Stimulated activated CD4-positive, alpha-beta T cell treated with anti-CD3 and anti-CD28 coated beads, Interleukin-12 subunit alpha, Interleukin-12 subunit beta, amount 100 ng/mL, for 24 hours (primary cell): ENCODE measurements at places on chromosomes 16 and 17.

DNA sequence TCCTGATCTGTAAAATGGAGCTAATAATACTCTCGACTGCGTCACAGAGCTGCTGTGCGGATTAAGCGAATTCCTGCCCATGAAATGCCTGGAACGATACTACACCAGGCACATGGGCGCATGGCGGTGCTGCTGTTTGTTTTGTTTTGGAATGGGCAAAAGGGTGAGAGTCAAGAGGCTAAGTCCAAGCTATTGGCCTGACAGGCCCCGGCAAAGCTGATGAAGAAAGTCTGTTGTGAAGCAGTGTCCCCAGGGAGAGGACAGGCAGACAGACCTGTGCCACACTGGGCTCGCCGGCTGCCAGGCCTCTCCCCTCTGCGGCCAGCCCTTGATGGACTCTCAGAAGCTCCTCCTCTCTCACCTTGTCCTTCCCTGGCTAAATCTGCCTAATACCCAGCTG lies 31.3 kb upstream of the RASD1 start:
- DNase-seq, result no peak

- no peak for DNase-seq
Observed at GRCh38 chr17:65018610-65019316, 37.8 kb downstream of the GNA13 start.

DNA sequence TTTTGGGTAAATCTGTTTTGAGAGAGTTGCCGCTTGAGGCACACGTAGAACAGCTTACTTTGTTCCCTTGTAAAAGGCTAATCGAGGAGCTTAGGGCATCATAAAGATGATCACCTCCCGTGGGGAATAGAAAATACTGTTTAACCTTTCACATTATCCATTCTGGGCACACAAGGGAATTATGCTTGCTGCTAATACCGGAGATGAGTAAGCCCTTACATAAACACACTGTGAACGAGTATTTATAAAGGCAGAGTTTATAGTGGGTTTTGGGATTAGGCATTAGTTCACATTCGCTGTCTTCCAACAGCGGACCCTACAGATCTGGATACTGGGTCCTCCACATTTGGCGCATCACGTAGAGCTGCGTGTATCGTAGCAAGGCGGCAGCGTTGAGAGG lies 51.2 kb upstream of the CNTNAP4 start:
- no peak for DNase-seq

DNA sequence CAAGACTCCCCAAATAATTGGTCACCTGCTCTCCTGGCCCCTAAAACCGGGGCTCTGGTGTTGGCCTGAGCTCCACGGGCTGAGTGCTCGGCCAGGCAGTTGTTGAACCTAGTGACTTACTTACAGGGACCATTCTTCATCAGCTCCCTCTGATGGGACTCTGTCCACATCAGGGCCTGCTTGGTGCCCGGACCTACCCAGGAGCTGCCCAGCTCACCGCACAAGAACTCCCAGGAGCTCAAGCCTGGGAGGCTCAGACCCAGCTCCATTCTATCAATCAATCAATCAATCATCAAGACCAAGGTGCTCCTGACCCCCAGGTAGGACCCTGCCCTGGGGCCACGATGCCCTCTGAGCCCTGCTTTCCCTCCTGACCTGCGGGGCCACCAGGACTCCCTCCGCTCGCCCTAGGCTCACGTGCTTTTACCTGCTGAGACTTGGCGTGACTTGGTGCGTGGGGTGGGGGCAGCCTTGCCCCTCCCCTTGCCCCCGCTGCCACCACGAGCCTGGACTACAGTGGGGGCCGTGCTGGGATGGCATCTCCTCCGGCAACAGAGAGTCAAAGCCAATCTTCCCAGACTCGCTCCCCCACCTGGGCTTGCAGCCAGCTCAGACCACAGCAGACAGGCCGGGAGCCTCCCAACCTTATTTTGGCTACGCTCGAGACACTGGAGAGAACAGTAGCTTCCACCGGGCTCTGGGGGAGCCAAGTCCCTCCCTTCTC lies 15.7 kb downstream of the IL34 start:
- no peak for DNase-seq

- DNase-seq, result no peak
Observed at GRCh38 chr16:58509256-58510096, 5.8 kb upstream of the SETD6 start.

DNA sequence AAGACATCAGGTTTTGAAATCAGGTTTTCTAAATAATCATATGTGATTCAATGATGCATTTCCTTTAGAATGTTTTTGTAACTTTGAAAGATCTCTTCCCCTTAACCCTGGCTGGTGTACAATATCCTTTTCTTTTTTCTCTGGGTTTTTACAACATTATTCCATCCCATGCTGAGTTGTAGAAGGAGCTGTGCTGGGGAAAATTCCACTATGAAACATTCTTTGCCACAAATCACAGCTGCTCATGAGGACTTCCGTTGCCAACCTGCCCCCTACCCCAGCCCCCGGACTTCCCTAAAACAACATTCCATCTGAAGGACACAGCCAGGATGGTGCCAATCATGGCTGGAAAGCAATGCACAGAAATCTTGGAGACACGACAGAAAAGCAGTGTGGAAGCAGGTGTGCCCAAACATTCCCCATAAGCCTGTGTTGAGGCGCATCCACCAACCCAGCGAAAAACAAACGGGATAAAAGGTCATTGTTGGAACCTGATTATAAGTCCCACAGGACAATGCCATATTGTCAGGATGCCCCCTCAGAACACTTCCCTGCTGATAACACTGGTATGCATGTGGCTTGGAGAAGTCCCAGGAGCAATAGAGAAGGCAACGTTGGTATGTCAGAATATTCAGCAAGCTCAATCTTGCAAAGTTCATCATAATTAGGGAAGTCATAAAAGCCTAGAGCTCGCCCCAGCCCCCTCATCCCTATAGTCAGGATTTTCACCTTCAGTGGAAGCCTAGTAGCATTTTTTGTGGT lies 475.0 kb downstream of the HS3ST3B1 start:
- DNase-seq, result no peak

GRCh38 chr17:76414334-76415295 lies 30.2 kb downstream of the SPHK1 start:
- DNase-seq, result no peak

DNA sequence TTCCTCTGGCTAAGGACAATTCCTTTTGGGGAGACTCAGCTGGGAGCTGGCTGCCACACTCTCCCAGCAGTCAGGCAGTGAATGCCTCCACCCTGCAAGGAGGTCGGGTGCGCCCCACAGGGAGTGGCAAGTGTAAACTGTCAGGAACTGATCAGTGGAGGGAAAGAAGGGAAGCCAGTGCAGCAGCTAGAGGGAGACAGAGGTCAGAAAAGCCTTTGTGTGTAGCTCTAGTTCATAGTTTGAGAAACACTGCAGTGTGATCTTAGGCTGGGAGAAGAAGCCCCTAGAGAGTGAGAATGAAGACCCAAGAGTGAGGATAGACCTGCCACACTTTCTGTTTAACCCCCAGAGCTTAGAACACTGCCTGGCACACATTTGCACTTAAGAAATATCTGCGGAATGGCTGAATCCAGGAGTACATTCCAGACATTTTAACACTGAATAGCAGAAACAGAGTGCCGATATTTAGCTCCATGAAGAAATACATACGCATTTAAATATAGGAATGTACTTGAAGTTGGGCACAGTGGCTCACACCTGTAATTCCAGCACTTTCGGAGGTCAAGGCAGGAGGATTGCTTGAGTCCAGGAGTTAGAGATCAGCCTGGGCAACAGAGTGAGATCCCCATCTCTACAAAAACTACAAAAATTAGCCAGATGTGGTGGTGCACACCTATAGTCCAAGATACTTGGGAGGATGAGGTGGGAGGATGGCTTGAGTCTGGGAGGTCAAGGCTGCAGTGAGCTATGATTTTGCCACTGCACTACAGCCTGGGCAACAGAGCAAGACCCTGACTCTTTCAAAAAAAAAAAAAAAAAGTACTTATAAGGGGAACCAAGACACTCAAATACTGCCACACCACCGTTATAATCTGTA lies 11.1 kb upstream of the SLC5A11 start:
- no peak for DNase-seq

DNA sequence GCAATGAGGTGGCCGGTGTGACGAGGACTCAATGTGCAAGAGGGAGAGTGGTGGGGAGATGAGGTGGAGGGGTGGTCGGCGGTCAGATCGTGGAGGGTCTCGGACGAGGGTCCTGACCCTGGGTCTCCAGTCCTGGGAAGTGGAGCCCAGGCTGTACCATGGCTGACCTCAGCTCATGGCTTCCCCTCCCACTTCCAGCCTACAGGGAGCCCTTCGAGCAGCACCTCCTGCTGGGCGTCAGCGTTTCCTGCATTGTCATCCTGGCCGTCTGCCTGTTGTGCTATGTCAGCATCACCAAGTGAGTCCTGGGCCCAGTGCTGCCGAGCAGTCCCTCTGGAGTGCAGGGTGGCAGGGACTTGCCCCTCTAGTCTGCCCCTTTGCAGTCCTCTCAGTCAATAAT lies 41.8 kb downstream of the IL4R start:
- no peak for DNase-seq

GRCh38 chr16:1771864-1772361 lies 570 bp upstream of the NME3 start:
- no peak for DNase-seq

DNA sequence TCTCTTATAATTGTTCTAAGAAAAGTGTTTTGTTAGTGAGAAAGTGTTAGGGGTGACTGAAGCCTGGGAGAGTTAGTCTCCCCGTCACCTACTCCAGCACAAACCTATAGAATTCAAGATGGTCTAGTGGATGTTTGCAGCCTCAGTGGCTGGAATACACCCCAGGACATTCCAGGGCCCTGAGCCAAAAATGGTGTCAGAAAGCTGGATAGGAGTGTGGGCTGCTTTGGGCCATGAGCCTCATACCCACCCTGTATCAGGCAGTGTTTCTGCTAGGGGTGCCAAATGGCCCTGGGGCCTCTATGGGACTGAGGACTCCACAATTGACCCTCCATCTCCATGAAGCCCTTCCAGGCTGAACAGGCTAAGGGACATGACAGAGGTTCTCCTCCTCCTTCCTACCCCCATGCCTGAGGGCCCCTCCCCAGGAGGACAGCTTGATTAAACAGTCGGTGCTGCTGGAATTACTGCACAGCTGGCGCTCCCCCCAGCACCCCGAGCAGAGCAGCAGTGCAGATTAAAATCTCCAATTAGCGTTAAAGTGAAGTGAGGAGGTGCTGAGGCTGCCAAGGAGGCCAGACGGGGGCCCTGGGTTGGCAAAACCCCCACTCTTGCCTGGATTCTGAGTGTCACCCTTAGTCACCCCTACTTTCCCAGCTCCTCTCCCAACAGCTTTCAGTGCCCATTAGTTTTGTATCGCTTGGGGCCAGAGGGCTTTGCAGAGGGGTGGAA lies 59.1 kb downstream of the NEUROD2 start:
- no peak for DNase-seq

- no peak for DNase-seq
Observed at GRCh38 chr17:12866244-12866643, 76.9 kb downstream of the ARHGAP44 start.

- peak; percentile 54 for DNase-seq
Observed at GRCh38 chr17:7136266-7136877, 21.8 kb upstream of the ASGR2 start.

GRCh38 chr16:87982581-87983041 lies 31.4 kb downstream of the BANP start:
- DNase-seq, result no peak

DNA sequence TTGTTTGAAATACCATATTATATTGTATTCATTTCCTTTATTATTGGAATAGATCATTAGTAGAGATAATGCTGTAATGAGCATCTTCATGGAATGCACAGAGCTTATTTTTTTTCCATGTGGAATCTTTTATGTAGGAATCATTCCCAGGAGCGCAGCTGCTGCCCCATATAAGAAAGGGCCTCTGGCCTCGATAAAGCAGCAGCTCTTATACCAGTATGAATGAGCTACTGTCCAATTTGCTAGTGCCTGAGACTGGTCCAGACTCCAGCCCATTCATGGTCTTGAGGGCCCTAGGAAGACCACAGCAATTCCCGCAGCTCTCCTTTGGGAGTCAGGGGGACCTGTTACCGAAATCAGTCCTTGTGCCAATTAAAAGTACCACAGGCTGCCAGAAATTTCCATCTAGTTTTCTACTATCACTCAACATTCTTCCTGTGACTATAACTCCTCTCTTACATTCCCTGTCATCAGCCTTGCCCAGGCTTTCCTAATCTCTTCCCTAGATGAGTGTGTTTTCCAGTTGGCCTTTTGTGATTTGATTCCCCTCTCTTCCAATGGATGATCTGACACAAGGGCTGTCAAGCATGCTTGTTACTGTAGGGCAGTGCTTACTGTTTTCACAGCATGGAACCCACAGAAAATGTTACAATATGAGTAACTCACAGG lies 1.9 kb downstream of the ZNF843 start:
- DNase-seq, result no peak

DNA sequence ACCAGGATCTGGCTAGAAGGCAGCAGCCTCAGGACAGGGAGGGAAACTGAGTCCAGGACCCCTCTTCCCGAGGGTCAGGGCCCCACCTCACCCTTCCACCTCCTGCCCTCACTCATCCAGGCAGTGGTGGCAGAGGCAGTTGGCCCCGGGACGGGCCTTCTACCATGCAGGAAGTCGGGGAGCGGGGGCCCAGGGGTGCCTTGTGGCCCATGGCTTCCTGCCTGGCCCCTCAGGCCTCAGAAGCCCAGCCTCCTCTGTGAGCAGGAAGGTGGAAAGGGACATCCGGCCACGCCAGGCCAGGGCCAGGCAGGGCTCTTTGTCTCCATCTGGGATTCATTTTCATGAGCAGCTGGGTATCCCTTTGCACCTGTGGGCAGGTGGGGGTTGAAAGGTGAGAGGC lies 58.5 kb downstream of the BAHCC1 start:
- DNase-seq, result no peak

DNA sequence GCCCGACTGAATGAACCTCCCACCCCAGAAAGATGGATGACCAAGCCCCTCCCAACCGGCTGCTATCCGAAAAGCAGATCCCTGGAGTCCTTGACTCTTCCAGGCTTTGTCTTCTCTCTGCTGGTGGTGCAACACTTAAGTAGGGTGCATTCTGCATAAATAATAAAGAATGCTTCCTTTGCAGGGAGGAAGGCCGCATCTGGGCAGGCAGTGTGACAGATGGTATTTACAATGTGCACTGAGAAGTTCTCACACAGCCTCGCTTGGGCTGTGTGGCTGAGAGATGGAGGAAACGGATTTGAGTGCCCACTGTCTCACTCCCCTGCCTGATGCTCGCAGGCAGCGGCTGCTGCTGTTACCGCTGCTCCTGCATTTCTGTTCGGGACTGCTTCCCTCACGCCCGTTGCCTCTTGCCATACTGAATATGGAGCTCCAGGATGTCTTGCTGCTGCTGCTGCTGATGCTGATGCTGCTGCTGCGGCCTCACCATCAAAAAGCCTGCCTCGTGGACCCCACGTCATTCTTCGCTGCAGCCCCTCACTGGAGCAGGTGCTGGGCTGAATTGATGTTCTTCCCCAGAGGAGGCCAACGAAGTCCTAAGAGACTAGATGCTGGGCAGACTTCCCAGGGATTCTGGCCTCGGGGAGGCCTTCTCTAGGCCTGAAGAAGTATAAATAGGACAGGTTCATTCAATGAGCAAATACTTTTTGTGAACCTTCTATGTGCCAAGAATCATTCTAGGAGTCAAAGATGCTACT lies 7.1 kb upstream of the RHBDL3 start:
- no peak for DNase-seq
